ENCODE measurements at places on chromosomes 5 and 9. TPM values are rescaled to one million over a fixed set of nuclear protein-coding genes. Genes with fewer than 3 reads are reported as not detected.

- DNase-seq: peak; percentile 37
- H3K27ac ChIP-seq: peak overlapping the region; percentile 97
- H3K4me3 ChIP-seq: peak overlapping the region; percentile 83
- H3K4me1 ChIP-seq: peaks cover 49% of the 10 kb centered on the region
- H3K27me3 ChIP-seq: peaks cover 2% of the 10 kb centered on the region
These were observed 1.2 kb downstream of the SURF4 start for GRCh38 chr9:133374612-133375115.

GRCh38 chr5:14481349-14481748, 100.2 kb upstream of the OTULINL start:
- no peaks in the 10 kb centered on the region for H3K27me3 ChIP-seq
- no peak for DNase-seq
- H3K27ac ChIP-seq: no peak overlapping the region
- peaks cover 13% of the 10 kb centered on the region for H3K4me1 ChIP-seq
- peaks cover 3% of the 10 kb centered on the region for H3K36me3 ChIP-seq

The IFNB1 gene
- total RNA-seq: 0.68 TPM

- no peak for DNase-seq
- no peaks in the 10 kb centered on the region for H3K27me3 ChIP-seq
- no peaks in the 10 kb centered on the region for H3K4me1 ChIP-seq
- no peak overlapping the region for H3K27ac ChIP-seq
These were observed 109.1 kb downstream of the ZNF462 start for GRCh38 chr9:106972082-106972481.

Data from activated CD4-positive, alpha-beta memory T cell treated with anti-CD3 and anti-CD28 coated beads, Interleukin-2, amount 10 ng/mL, durations not matched to agents 7 days and 5 days (primary cell).